Lower lobe of right lung (tissue), 2 donors: ENCODE measurements at places on chromosomes 6 and 20. TPM values are rescaled to one million over a fixed set of nuclear protein-coding genes. Genes with fewer than 3 reads are reported as not detected.

ETV7 gene
- 5.2 TPM for total RNA-seq

DNA sequence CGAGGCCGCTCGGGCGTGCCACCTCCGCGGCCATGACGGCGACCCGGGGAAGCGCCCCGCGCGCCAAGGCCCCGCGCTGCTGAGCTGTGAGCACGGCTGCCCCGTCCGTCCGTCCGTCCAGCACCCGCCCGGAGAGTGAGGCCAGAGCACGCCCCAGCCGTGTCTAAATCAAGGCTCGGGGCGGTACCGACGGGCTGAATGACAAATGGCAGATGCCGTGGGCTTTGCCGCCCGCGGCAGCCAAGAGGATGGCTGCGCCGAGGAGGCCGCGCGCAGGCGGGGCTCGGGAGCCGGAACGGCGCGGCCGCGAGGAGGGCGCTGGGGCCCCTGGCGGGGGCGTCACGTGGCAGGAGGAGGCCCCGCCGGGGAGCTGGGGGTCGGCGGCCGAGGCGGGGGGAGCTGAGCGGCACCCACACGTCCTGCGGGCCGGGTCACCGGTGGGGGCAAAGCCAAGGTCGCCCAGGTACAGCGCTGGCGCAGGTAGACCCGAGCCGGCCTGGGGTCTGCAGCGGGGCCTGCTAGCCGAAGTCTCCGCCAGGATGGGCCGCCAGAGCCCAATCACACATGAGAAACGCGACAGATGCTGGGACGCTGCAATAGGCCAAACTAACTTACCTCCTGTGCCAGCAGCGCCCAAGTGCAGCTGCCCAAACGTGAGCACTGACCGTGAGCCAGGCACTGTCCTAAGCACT lies at the start of gene PLAGL1:
PLAGL1 (minus strand) TSS at position 140 of the 692 bp plus-strand sequence. CDS start 60,123 bp downstream, outside the sequence.
- H3K27me3 ChIP-seq = no peaks in the 10 kb centered on the region
- no peaks in the 10 kb centered on the region for H3K36me3 ChIP-seq
- H3K27ac ChIP-seq = peak within 1 kb of the TSS; percentile 68
- H3K4me1 ChIP-seq = no peaks in the 10 kb centered on the region
- peak; percentile 75 for DNase-seq

LIME1 gene
- 8.7 TPM for total RNA-seq

DNA sequence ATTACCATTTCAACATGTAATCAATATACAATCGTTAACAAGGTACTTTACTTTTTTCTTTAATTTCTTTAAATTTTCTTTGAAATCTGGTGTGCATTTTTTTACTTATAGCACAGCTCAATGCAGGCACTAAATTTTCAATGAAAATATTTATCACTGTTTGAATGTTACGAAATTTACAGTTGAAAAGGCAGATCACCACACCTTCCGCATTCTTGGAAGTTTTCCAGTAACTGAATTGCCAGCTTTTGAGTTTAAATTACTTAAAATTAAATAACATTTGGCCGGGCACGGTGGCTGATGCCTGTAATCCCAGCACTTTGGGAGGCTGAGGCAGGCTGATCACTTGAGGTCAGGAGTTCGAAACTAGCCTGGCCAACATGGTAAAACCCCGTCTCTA lies 309.9 kb downstream of the BMP7 start:
- no peak overlapping the region for H3K27ac ChIP-seq
- no peaks in the 10 kb centered on the region for H3K36me3 ChIP-seq
- no peak overlapping the region for H3K4me3 ChIP-seq

DNA sequence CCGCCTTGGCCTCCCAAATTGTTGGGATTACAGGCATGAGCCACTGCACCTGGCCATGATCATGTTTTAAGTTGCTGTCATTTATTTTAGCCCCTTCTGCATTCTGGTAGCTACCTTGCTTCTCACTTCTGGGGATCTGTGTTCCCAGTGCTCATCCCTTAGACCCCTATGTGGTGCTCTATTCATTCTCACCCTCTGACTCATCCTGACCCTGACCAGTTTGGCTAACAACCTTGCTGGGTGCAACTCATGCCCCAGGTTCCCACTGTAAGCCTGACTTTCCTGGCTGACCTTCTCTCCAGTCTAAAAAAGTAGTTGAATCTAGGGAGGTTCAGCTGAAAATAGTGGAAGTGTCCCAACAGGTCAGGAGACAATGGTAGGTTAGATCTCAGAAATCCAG lies 47.4 kb downstream of the NOX3 start:
- no peaks in the 10 kb centered on the region for H3K27me3 ChIP-seq
- no peaks in the 10 kb centered on the region for H3K4me1 ChIP-seq
- no peak overlapping the region for H3K4me3 ChIP-seq
- no peak overlapping the region for H3K27ac ChIP-seq
- DNase-seq = no peak

GRCh38 chr20:61647702-61648101 lies 395.6 kb downstream of the CDH4 start:
- no peak overlapping the region for H3K27ac ChIP-seq
- H3K4me3 ChIP-seq = no peak overlapping the region
- peaks cover 3% of the 10 kb centered on the region for H3K27me3 ChIP-seq
- no peaks in the 10 kb centered on the region for H3K4me1 ChIP-seq
- no peaks in the 10 kb centered on the region for H3K36me3 ChIP-seq
- DNase-seq = no peak

ENPP4 gene
- total RNA-seq = 33.2 TPM

DNA sequence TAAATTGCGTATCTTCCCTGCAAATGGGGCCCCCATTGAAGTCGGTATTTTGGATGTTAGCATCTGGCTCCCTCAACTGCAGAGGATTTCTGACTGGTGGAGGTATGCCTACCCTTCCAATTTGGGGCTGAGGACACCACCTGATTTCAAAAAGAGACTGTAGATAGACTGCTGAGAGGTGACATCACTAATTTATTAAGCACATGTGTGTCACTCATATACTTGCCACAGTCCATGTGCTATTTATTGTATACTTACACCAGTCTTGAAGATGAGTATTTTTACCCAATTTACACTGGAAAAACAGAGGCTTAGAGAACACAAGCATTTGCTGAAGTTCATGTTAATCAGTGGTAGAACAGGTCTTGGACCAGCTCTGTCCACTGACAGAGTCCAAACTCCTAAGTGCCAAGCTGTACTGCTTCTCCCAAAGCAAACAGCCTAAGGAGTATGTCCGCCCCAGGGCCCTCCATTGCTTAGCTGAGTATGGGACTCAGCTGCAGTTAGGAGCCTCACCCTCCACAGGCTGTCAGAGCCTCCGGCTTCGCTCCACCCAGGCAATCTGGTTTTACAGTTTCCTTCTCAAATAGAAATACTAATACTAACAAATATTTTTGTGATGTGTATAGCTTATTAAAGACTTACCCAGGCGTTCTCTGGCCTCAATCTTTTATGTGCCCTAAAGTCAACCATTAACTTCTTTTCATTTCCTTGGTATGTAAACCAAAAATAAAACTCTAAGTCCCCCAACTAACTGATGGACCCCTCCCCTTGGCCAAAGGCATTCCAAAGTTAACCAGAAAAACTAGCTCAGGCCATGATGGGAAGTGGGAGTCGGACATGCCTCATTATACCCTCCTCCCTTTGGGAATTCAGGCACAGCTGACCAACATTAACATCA lies 17.5 kb downstream of the RIN2 start:
- H3K27ac ChIP-seq = no peak overlapping the region
- H3K4me1 ChIP-seq = peaks cover 45% of the 10 kb centered on the region
- H3K27me3 ChIP-seq = no peaks in the 10 kb centered on the region
- H3K4me3 ChIP-seq = no peak overlapping the region
- DNase-seq = peak; percentile 52
- no peaks in the 10 kb centered on the region for H3K36me3 ChIP-seq

ADGB gene
- 6.2 TPM for total RNA-seq

DNA sequence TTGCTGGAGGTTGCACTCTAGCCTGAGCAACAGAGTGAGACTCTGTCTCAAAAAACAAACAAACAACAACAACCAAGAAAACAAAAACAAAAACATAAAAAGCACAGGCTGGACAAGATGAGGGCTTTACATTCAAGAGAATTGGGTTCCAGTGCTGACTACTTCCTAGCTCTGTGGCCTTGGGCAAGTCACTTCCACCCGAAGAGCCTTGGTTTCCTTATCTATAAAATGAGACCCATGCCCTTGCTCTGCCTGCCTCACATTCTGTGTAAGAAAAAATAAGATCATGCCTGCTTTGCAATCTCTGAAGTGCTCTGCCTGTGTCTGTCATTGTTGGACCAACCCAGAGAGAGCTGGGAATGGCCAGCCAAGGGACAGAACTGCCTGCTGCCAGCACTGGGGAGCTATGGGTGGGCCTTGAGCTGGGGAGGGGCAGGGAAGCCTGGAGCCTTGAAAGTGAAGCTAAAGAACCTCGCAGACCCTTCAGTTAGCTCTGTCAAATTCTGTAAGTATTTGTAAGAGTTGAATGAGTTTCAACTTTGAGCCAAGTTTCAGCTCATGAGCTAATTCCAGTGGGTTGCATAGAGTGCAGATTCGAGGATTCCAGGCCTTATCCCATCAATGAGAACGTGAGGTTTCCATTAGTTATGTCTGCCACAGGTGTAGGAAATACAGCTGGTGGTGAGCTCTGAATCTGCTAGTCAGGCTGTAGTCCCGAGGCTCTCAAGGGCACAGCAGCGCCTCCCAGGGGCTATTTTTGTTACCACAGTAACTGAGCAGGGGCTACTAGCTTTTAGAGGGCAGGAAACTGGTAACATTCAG lies 93.2 kb downstream of the DLGAP4 start:
- H3K36me3 ChIP-seq = no peaks in the 10 kb centered on the region
- no peak overlapping the region for H3K4me3 ChIP-seq
- no peak overlapping the region for H3K27ac ChIP-seq
- H3K27me3 ChIP-seq = peaks cover 19% of the 10 kb centered on the region
- no peak for DNase-seq
- H3K4me1 ChIP-seq = no peaks in the 10 kb centered on the region

SLC22A2 gene
- total RNA-seq = not detected

DNA sequence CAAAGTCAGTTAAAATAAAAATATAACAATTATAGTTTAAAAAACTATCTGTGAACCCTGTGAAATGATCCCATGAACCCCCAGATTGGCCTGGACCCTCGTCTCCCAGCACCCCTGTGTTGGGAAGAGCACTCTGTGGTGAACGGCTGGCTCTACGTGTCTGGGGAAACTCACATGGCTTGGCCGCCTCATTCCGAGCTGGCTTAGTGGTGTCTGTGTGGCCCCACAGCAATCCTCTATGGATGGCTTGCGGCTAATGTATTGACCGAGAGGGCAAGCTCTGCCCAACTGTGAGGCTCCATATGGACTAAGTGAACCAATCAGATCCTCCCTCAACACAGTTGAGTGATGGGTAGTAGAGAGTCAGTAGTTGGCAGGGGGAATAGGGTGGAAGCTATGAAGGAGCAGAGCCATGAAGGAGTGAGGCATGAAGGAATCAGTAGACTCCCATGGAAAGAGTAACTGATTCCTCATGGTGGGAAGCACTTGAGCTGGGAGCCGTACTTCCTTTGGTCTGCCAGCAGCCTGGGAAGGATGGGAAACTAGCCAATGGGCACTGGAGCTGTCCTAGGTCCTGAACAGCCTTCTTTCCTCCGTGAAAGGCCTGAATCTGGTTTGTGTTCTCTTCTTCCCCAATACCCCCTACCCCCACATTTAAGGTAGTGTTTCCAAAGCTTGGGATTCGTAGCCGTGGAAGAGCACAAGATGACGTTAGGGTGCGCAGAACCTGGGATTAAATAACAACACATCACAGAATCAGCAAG lies 21.6 kb upstream of the ZNF831 start:
- H3K4me1 ChIP-seq = peaks cover 1% of the 10 kb centered on the region
- no peaks in the 10 kb centered on the region for H3K36me3 ChIP-seq
- no peak overlapping the region for H3K27ac ChIP-seq
- H3K27me3 ChIP-seq = no peaks in the 10 kb centered on the region
- no peak for DNase-seq

LPIN3 gene
- 16.3 TPM for total RNA-seq

NKX2-4 gene
- total RNA-seq = not detected

GRCh38 chr20:48682529-48683363 lies 145.1 kb downstream of the PREX1 start:
- peak overlapping the region; percentile 62 for H3K27ac ChIP-seq
- peak overlapping the region; percentile 19 for H3K4me3 ChIP-seq
- H3K36me3 ChIP-seq = peaks cover 37% of the 10 kb centered on the region

HSPA1L gene
- 2.5 TPM for total RNA-seq

CHD6 gene
- 43.6 TPM for total RNA-seq

PRL gene
- total RNA-seq = not detected

DNA sequence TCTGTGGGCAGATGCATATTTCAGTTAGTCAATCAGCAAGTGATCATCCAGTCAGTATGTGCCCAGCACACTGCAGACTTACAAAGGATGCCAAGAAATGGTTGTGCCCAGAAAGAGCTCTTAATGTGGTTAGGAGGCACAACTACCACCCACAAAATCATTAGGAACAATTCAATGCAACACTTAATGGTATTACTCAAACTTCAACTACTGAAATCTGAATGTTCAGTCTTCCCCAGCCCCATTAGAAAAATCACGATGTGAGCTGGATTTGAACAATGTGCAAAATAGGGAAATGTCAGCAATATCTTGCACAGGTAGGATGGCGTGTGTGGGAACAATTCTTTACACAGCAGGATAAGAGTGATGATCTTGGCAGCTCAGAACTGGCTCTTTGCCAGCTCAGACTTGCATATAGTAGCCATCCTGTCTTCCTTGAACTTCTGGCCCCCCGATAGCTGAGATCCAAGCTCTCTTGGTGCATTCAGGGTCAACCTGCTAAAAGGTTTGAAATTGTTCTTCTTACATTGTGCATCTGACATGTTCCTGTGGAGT lies 556.7 kb upstream of the HTR1E start:
- H3K27me3 ChIP-seq = no peaks in the 10 kb centered on the region
- H3K4me3 ChIP-seq = no peak overlapping the region
- DNase-seq = no peak
- no peaks in the 10 kb centered on the region for H3K36me3 ChIP-seq
- H3K4me1 ChIP-seq = no peaks in the 10 kb centered on the region
- H3K27ac ChIP-seq = no peak overlapping the region

FAM184A gene
- 15.9 TPM for total RNA-seq

GRCh38 chr6:141406761-141407160 lies 726.0 kb upstream of the GJE1 start:
- H3K27ac ChIP-seq = no peak overlapping the region
- no peaks in the 10 kb centered on the region for H3K27me3 ChIP-seq
- peaks cover 17% of the 10 kb centered on the region for H3K4me1 ChIP-seq
- no peaks in the 10 kb centered on the region for H3K36me3 ChIP-seq
- no peak overlapping the region for H3K4me3 ChIP-seq

CLPSL1 gene
- total RNA-seq = not detected

DNA sequence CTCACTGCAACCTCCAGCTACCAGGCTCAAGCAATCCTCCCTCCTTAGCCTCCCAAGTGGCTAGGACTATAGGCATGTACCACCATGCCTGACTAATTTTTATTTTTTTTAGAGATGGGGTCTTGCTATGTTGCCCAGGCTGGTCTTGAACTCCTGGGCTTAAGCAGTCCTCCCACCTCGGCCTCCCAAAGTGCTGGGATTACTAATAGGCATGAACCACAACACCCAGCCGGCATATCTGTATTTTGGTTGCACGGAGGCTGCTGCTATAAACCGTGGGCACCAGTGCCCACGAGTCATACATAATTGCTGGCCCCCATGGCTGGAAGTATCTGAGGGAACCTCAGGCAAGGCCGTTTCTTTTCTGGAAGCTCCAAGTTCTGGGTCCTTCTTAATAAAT lies 18.3 kb upstream of the ADRM1 start:
- H3K27ac ChIP-seq = no peak overlapping the region
- no peaks in the 10 kb centered on the region for H3K4me1 ChIP-seq
- no peaks in the 10 kb centered on the region for H3K27me3 ChIP-seq
- DNase-seq = no peak

RBM24 gene
- total RNA-seq = 1.2 TPM

RSPH4A gene
- 5.6 TPM for total RNA-seq
